Activated T-helper 17 cell treated with anti-CD3 and anti-CD28 coated beads, Interleukin-2, amount 50 U/mL, for 72 hours (primary cell): ENCODE measurements at places on chromosomes 2 and 18.

DNA sequence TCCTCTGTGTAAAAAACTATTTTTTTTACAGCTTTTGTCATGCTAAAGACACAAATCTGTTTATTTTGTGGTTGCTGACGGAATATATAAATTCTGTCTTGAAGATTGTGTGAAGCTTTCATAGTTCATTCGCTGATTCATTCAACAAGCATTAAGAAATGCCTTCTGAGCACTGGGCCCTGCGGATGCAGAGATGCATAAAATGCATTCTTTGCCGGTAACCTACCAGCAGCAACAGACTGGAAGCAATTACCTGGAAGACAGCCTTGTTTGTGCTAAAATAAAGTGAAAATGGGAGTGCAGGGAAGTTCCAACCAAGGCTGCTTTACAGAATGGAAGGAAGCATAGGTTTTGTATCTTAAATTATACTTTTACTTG lies 119.7 kb downstream of the PMAIP1 start:
- ATAC-seq = no peak

DNA sequence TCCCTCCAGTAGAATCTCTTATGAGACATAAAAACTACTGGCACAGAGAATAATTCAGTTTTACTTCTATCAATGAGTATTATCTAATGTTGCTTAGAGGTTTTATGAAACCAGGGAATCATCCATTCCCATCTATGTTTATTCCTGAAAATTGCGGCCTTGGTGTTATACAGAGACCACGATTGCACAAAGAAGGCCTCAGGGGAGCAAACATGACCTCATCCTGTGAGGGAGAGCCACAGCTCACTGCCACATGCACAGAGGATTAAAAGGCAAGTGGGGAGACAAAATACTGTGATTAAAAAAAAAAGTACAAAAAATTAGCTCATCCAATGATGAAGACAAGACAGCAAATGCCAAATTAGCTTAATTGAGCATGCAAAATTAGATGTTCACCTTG lies 111.8 kb upstream of the SLC35G4 start:
- ATAC-seq = no peak

- no peak for ATAC-seq
Observed at GRCh38 chr18:67068608-67069007, 447.9 kb downstream of the DSEL start.

GRCh38 chr18:76495006-76495370 lies at the start of gene ZNF516:
Gene ZNF516, minus strand, starts transcription at chr18:76495242. Its CDS starts 52,188 bp downstream, at chr18:76443054.
- peak; percentile 28 for ATAC-seq

DNA sequence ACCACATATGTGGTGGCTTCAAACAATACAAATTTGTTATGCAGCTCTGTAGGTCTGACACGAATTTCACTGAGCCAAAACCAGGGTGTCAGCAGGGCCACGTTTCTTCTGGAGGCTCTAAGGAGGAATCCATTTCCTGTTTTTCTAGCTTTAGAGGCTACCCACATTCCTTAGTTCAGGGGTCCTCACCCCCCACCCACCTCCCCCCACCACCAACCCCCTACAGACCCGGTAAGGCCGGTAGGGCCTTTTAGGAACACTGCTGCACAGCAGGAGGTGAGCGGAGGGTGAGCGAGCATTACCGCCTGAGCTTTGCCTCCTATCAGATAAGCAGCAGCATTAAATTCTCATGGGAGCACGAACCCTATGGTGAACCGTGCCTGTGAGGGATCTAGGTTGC lies 10.6 kb upstream of the SLC39A10 start:
- ATAC-seq = no peak

DNA sequence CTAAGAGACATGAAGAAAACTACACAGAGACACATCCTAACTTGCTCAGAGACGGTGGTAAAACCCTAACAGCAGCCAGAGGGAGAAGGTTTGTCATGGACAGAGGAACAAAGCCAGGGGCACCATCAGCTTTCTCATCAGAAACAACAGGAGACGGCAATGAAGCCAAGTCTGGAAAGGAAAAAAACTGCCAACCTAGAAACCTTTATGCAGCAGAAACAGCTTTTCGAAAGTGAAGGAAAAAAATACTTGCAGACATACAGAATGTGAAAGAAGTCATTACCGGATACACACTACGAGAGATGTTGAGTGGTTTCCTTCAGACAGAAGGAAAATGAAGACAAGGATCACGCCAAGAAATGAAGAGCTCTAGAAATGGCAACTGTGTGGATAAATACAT lies 55.9 kb downstream of the ANO7 start:
- ATAC-seq = no peak

GRCh38 chr2:98121149-98121548 lies 34.2 kb downstream of the VWA3B start:
- ATAC-seq = no peak

- ATAC-seq = no peak
Observed at GRCh38 chr18:26502823-26503222, 45.5 kb downstream of the KCTD1 start.

DNA sequence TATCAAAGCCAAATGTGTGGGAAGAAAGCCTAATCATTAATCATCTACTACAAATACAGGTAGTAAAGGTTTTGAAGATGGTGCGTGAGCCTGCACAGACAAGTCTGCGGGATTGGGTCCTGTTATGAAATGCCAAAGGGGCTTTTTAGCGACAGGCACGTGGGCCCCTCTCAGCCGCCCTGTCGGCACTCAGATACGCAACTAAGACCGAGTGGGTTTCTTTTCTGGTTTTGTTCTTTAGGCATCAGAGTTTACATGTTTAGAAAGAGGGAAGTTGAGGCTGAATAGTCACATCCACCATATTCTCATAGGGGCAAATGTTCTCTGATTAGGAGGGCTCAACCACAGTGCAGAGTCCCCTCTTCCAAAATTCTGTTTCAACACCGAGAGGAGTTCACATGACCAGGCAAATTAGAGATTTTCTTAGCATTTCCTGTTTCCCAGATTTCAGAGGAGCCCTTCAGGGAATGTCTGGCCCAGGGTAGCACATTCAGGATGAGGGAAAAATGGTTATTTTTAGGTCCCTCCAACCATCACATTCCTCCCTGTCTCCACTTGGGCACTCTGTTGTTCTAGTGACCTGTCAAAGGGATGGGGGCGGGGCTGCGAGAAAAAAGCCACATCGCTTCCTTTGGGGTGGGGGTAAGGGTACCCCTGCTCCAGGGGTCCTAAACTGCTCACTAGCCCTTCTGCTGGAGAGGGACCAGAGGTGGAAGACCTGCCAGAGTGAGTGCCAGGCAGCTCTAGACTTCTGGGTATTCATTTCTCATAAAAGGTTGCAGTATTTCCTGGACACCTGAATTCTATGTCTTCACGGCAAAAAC lies 159.2 kb downstream of the BCL2 start:
- peak; percentile 8 for ATAC-seq

DNA sequence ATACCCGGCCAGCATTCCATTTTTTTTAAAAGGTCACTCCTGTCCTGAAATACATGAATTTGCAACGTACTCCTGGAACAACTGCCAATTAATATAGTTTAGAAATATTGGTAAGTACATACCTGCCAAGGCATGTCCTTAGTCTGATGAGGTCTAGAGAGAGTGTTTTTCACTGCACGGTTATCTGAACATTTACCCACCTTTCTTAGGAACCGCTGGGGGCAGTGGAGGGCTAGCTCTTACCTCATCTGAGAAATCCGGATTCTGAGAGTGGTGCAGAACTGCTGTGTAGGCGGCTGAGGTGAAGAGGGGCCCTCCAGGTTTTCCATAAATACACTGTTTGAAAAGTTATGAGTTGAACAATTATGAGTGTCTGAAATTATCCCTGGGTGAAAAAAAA lies 133.1 kb upstream of the CCDC195 start:
- peak; percentile 22 for ATAC-seq

DNA sequence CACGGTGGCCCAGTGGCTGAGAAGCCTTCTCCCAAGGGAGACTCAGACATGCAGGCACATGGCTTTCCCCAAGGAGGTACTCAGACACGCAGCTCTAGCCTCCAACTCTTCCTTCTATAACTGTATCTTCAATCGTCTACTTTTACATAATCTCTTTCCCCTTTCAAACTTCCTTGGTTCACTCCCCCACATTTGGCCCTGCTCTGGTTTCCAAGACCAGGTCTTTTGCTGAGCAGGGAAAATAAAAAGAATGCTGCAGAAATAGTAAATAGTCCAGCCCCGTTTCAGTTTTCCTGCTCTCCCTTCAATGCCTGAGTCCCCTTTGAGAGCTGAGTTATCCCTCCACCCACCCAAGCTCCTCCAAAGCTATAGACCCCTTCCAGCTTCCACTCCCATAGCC lies 635.0 kb downstream of the ARHGAP15 start:
- no peak for ATAC-seq

GRCh38 chr2:115194623-115195022 lies 752.2 kb downstream of the DPP10 start:
- ATAC-seq = no peak

DNA sequence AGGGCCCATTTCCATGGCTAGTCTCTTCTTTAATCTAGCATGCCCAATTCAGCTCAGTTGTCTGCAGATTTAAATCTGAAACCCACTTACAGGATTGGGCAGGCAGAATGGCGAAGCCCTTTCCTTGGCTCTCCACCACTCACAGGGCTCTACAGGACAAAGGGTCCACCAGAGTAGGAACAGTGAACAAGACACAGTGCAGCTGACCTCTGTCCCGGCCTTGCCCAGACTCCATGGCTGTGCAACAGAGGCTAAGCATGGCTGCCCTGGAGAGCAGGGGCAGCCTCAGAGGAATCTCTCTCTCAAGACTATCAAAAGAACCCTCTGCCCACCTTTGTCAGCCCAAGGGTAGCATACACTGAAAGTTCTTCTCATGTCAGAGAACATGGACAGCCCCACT lies 9.7 kb upstream of the ATP6V1B1 start:
- ATAC-seq = no peak

GRCh38 chr2:66824926-66825325 lies 390.0 kb downstream of the MEIS1 start:
- ATAC-seq = no peak
